ENCODE measurements at places on chromosomes 4 and X.

- no peak for DNase-seq
These were observed 1473.4 kb upstream of the TENM3 start for GRCh38 chr4:180769791-180770190.

DNA sequence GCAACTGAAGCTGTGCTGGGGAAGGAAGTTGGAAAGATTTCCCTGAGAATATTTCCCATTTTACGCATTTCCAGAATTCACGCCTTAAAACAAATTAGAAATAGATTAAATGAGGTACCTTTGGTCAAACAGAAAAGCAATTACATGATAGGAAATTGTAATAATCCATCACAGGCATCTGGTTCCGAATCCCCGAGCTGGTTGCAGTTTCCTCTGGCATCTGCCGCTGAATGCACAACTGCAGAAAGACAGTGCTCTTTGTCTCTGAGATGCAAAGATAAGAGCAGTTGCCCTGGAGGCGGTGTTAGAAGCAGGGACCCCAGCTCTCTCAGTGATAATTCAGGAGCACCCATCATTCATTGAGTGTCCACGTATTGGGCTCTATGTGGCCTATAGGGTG is 224.4 kb downstream of the LDB2 start:
- DNase-seq = no peak

DNA sequence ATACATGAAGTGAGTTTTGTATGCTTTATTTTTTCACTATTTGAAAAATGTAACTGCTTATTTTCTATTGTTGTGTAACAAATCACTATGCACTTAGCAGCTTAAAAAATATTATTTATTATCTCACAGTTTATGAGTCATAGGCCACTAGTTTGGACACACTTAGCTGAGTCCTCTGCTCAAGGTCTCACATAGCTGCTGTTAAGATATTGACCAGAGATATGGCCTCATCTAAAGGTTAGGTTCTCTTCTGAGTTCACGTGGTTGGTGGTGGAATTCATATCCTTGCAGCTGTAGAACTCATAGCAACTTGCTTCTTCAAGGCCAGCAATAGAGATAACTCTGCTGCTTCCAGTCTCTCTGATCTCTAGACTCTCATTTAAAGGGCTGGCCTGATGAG is 534.4 kb downstream of the SPRY1 start:
- DNase-seq = no peak

DNA sequence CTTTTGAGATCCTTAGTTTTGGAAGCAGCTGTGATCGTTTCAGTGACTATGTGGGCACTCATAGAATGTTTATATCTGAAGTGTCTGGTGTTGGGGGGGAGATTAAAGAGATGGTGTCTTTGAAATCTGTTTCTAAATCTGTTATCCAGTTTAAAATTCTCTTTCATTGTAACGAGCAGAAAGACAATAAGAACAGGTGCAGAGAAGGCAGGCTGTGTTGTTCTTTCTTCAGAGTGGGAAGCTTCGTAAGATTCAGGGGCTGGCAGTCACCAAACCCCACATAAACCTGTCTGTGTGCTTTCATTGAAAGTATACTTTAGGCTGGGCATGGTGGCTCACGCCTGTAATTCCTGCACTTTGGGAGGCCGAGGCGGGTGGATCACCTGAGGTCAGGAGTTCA is 16.3 kb upstream of the DHRSX start:
- DNase-seq = no peak

DNA sequence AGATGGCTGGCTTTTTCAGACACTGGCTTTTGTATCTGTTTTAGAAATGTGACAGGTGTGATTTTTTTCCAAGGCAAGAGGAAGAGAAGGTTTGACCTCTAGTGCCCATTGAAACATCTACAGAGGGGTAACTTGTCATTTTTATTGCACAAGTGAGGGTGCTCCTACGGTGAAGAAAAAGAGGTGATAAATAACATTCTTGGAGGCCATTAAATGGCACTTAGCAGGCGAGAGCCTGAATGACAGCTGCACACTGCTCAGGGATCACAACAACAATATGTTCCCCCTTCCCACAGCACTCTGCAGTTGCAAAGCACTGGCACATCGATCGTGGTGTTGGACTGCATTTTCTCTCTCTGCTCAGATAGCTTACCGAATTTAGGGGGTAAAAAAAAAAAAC is 22.9 kb downstream of the FAM184B start:
- DNase-seq = peak; percentile 35

DNA sequence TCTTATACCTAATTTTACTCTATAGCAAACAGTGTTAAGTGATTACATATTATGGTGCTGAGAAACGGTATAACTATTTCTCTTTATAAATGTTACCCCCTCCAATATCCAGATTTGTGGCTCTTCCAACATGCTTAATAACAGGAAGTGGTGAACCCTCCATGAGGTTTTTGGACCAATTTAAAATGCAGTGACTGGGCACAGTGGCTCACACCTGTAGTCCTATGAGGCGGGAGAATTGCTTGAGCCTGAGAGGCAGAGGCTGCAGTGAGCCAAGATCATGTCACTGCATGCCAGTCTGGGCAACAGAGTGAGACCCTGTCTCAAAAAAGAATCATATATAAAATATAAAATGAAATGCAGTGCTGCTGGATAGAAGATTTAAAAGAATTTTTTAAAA is 137.3 kb downstream of the MGST2 start:
- DNase-seq = no peak

DNA sequence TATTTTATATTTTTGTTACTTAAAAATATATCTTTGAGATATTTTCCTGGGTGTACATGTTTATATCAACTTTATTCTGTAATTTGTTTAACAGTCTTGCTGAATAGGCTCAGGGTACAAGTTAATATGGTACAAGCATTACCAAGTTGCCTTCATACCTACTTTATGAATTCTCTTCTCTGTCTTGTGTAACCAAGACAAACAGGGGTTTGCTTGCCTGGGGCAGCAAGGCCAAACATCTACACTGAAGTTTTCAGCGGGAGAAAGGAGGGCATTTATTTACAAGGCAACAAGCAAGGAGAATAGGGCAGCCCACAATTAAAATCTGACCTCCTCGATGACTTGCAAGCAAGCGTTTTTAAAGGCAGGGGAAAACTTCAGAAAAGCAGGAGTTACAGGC is 24.2 kb downstream of the PPP4R3C start:
- no peak for DNase-seq

DNA sequence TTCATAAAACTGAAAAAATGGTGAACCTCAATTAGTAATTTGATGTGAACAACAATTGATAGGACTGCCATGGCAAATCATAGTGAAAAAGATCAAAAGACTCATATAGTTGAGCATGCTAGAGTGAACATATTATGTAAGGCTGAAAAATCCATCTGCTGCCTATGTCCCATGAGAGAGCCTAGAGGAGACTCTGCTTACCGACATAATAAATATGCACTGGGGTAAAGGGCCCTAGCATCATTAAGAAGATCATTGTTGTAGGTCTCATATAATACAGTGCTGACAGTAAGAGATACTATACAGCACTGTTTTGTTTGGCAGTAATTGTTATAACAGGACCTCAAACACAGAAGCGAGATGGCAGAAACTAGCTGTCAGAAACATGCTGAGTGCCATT is 229.0 kb downstream of the PABPC4L start:
- peak; percentile 4 for DNase-seq

Data from NCI-H2171 (cell line).